ENCODE measurements at places on chromosomes 2 and 18.

DNA sequence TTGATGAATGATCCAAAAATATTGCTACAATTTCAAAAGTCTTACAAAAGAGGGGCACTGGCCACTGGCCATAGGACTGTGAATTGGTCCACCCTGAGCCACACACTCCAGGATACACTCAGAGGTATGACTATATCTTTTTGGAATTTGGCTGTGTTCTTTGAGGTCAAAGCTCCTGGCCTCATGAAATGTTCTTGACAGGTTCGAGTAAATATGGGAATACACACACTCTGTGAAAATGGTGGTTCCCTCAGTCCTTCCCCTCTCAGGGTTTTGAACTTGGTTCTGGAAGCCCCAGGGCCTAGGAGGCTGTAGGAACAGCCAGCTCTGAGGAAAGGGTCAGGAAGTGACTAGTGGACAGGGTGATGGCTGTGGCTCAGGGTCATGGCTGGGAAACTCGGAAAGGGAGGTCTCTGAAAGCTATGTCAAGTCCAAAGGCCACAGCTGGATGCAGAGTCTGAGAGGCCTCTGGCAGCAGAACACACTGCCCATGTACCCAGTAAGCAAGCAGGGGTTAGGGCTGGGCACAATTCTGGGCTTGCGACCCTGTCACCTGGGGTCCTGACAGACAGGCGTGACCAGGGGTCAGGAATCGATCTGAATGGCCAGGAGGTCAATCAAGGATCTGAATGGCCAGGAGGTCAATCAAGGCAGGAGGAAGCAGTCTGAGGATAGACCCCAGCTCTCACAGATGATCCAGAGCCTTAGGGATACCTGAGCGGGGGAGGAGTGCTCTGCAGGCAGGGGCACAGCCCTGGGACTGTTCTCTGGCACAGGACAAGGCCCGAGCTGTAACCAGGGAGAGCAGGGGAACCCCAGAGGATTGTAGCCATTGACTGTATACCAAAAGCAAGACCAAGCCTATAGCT, 223.4 kb upstream of the SMAD2 start:
- DNase-seq, result no peak

DNA sequence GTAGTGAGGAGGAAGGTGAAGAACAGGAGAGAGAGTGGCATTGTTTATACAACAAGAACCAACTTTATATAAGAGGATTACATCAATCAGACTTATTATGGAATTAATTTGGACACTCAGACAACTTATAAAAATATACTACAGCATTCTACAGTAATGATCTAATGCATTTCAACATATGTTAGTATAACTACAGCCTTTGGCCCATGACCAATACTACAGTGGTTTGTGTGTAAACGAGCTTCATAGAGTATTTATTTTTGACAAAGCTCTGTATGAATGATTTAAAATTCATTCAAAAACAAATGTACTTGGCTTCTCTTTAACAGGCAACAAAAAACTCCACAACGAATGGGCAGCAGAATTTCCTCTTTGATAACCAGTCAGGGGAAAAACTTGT, 72.8 kb downstream of the ZNF521 start:
- no peak for DNase-seq

DNA sequence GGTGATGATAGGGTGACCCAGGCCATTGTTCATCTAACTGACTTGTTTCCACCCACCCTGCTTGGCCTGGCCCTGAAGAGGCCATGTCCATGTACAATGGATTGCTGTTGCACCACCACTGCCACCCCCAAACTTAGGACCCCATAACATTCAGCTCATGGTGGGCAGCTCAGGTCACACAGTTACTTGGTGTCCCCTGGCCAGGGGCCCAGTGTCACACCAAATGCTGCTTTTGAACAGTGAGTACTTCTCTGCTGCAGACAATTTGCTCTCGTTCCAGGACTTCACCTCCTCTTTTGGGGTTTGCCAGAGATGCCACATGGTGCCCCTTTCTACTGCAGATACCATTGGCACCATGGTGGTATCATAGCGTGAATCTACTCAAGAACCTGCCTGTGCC, 11.7 kb downstream of the MAB21L4 start:
- no peak for DNase-seq

- no peak for DNase-seq
Observed at GRCh38 chr2:209937893-209938292, 64.5 kb upstream of the RPE start.

GRCh38 chr18:28359176-28359575, 182.2 kb upstream of the CDH2 start:
- DNase-seq, result no peak

- DNase-seq, result no peak
Observed at GRCh38 chr2:196054631-196055030, 14.0 kb downstream of the DNAH7 start.

DNA sequence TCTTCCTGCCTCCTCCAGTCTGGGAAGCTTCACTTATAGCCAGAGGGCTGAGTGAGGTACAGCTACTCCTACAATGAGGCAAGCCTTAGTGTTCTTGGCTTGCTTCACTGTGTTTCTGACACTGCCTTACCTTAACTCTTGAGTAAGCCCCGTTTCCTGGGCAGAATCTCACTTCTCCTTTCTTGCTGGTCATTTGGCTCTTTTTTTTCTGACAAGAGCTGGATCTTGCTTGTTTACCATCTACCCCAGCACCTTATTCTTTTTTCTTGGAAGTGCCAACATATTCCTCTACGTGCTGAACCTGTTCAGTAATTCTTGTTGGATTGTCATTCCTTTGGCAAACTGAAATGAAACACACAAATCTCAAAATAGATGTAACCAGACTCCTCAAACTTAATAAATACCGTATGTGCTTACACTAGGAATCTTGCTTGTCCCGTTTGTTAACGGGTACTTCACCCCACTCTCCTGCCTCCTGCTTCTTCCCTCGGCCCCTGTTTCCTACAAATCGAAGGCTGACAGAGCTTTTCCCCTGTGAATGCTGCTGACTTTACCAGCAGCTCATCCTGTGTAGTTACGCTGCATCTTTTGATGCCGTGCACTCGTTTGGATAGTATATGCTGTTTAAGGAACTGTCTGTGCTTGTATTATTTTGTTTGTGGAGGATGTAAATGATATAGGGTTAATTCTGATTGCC, 132.2 kb downstream of the FMNL2 start:
- DNase-seq, result no peak
